MV-4-11 (cell line): ENCODE measurements at places on chromosomes 6 and 20.
A peak's percentile ranks its signal among the peaks of the same experiment; 100 is the strongest.

GRCh38 chr20:62122654-62123449 is 577 bp downstream of the LSM14B start:
- DNase-seq: no peak

DNA sequence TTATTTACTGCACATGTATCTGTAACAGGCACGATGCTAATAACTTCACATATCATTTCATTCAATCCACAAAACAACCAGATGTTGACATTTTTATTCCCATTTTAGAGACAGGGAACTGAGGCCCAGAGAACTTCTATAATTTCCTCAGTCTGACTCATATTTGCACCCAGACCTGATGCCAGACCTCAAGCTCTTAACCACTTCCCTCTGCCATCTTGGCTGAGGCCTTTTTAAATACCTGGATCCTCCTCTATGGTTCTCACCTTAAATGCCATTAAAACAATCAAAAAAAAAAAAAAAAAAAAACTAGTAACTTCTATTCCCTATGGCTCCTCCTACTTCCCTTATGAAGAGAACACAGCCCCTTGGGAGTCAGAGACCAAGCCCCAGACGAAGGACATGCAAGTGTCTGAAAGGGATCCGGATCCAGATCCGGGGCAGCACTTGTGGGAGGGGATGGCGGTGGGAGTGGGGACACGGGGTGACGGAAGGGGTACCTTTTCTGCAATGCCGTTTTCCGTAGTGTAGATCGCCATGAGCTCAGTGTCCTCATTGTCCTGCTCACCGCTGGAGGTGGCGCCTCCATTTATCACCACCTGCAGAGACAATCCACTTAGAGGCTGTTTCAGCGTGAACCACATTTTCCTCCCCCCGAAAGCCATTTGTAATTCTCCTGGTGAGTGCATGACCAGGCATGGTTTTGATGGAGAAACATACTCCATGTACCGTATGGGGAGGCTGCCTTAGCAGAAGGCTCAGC is 88.7 kb downstream of the SLC23A2 start:
- peak; percentile 22 for DNase-seq

DNA sequence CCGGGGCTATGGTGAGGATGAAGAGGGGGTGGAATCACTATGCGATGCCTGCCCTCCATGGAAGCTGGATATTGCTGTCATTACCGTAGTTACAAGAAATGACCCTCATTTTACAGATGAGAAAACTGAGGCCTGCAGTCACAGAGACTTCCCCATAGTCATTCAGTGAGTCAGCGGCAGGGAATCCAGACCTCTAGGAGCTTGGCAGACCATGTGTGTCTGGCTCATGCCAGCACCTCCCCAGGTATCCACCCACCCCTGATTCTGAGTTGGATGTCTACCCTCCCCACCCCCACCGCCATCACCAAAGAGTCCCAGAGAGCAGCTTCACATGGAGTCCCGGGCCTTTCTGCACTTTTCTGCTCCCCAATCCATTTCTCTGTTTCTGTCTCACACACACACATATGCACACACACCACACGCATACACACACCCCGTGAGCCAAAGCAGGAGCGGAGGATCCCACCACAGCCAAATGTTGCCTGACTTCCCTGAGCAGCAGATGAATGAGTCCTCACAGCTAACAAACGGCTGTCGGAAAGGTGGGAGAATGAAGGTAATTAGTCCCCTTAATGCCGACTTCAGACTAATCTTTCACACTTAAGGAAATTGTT is 24.8 kb downstream of the CDH22 start:
- no peak for DNase-seq

- peak; percentile 23 for DNase-seq
Observed at GRCh38 chr20:6492271-6493055, 275.0 kb upstream of the BMP2 start.

DNA sequence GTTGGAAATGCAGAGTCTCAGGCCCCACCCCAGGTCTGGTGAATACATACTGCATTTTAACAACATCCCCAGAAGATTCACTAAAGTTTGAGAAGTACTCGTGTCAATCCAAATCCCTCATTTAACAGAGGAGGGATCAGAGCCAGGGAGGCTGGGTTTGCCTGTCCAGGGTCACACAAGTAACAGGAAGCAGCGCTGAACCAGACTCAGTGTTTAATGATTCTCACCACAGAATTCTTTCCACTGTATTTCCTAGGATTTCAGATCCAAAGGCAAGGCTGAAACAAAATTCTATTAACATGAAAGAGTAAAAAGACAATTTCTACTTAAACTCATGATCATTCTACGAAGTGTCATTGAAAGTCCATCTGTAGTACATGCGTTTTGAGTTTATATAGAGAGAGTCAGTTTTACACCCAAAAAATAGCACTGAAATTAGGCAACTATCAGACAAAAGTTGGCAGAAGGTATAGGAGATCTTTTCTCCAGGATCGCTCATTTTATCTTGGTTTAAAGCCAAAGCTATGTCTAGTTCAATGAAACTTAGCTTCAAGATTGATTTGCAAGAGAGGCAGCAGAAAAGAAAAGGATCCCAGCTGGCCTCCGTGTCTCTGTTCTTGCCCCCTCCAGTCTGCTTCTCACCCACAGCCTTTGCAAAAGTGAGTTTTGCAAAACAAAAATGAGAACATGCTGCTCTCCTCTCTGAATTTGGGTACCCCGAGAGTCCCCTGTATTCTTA is 6.0 kb upstream of the AGPAT4 start:
- no peak for DNase-seq

GRCh38 chr20:58715801-58716475 is 23.3 kb downstream of the NPEPL1 start:
- no peak for DNase-seq

GRCh38 chr6:80658926-80659325 is 552.5 kb downstream of the BCKDHB start:
- no peak for DNase-seq

DNA sequence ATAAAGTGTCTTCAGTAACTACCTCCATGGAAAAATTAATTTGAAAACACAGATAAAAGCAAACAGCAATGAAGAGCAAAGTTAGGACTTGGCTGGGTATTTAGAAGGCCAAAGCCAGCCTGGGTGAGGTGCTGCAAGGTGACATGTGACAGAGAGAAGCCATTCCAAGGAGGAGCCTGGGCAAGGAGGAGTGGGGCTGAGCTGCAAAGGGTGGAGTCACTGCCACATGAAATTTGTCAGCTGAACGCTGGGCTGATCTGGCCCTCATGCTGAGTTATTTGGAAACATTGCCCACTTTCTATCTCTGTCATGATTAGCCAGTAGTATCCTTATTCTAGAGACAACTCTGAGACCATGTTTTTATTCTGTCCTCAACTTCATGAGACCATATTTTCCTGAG is 76.3 kb downstream of the PERP start:
- no peak for DNase-seq

DNA sequence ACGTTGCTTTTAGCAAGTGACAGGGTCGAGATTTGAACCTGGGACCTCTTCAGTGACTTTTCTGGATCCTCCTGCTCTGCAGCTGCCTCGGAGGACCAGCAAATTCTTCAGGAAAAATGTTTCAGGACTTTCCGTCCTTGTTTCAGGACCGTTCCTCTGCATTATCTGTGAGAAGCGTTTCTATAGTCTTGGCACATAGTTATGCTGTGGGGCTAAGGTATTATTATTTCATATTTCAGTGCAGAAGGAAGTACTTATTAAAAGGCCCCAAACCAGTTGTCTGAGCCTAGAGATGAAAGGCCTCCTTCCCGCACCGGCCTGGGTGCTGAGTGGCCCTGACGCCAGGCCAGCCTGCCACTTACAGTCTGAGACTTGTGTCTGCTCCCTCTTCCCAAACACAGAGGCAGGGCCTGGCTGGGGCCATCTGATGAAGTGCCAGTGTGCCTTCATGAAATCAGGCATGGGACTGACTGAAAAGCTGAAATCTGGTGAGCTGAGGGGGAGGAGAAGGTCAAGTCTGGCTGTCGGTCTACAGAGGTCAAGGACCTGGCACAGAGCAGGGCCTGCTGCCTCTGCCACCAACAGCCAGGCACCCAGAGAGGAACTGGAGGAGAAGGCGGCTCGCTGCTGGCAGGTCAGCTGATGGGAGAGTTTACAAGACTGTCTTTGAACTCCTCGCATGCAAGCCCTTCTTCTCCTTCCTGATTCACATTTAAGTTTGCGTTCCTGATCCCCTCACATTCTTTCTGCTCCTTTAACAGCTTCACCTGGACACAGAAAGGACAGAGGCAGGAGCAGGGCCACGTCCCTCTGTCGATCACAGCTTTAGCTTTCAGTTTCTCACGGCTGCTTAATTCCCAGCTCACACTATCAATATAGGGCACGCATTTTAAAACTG is 8.9 kb upstream of the QKI start:
- peak; percentile 54 for DNase-seq

GRCh38 chr6:166556863-166557322 is 29.6 kb downstream of the RAMACL start:
- peak; percentile 80 for DNase-seq

DNA sequence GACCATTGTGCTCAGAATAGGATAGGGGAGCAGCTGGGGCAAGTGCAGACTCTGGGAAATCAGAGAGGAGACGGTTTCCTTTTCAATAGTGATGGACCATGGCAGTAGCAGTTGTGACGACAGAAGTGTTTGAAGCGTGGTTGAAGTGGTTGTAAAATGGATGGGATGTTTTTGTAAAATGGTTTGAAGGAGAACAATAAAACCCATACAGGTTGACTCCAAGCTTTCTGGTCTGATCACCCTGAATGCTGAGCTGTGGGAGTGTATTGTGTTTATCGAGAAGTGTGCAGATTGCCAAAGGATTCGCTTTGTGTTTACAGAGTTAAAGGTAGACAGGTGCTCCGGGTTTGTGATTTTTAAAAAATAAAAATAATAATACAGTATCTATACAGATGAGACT is 255.2 kb upstream of the SULF2 start:
- DNase-seq: no peak

- no peak for DNase-seq
Observed at GRCh38 chr20:26207237-26207966, 510.7 kb upstream of the ZNF337 start.

DNA sequence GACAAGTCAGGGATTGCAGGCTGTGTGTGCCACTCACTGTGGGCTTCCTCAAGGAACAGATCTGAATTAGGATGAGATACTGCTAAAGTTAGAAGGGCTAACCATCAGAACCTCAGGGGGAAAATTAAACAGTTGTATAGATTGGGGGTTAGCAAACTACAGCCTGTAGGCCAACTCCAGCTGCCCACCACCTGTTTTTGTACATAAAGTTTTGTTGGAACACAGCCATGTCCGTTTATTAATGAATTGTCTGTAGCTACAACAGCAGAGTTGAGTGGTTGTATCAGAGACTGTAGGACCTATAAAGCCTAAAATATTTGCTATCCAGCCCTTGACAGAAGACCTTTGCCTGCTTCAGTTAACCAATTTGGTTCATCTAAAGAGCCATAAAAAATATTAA is 127.2 kb upstream of the ECI2 start:
- no peak for DNase-seq

DNA sequence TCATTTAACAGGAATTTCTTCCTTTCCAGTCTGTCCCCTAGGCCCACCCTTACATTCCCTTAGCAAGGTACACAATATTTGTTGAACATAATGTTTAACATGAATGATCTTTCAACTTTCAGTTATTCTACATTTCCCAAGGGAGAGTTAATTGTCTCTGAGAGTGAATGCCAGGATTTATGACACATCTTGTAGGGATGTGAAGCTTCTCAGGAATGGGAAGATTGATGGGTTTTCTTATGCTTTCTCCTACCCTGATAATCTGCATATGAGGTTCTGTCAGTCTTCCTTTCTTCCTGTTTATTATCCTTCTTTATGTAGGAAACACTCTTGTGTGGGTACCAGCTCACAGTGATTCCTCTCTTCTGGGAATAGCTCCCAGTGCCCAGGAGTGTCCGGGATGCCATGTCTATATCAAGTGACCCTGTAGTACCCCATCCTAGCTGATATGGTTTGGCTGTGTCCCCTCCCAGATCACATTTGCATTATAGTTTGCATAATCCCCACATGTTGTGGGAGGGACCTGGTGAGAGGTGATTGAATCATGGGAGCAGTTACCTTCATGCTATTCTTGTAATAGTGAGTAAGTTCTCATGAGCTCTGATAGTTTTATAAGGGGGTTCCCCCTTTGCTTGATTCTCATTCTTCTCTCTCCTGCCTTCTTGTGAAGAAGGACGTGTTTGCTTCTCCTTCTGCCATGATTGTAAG is 7.1 kb upstream of the FYN start:
- DNase-seq: no peak

GRCh38 chr6:159806021-159806458 is 6.0 kb downstream of the PNLDC1 start:
- DNase-seq: peak; percentile 89

DNA sequence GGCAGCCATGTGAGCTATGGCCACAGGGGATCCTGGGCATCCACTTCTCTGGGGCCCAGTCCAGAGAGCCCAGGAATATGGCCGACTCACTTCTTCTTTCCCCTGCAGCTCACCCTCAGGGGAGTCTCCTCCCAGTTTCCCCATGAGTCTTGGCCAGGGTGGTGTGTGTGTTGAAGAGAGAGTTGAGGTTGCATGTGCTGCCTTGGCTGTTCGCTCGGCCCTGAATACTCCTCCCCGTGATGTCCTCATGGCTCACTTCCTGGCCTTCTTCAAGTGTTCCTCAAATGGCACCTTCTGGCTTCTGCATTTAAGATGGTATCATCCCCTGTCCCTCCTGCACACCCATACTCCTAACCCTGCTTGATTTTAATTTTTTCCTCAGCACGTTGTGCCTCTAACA is 3.2 kb upstream of the TREML1 start:
- DNase-seq: peak; percentile 67

GRCh38 chr6:35318196-35319171 is 20.9 kb downstream of the DEF6 start:
- DNase-seq: no peak

DNA sequence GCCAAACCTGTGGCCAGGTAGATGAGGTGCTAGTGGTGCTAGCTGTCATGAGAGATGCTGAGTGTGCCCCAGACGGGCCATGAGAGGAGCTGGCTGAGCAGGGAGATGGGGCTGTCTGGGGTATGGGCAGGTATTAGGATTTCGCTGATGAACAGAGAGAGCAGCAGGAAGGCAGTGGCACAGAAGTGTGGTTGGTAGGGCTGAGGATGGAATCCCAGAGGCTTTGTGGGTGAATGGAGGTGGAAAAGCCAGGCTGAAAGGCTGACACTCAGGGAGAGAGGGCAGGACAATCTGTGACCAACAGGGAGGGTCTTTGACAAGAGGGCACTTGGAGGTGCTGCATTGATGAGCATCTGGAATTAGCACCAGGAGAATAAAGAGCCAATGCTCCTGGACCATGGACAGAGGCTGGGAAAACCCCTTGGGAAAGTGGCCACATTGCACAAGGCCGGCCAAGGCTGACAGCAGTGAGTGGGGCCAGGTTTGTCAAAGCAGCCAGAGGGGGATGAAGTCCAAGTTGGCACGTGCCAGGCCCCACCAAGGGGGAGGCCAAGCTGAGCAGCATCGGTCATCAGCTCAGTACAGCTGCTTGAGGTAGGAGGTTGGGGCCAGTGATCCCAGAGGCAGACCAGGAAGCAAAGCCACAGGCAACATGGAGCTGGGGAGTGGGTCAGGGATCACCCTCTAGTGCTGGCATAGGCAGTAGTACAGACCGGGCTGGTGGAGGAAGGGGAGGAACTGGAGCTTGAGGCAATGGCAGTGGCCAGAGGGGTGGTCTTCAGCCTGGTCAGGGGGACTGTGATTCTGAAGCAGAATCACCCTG is 19.7 kb upstream of the SGK2 start:
- DNase-seq: no peak

GRCh38 chr6:68108233-68108835 is 526.7 kb upstream of the ADGRB3 start:
- DNase-seq: no peak
